ENCODE measurements at places on chromosomes 1 and 21.

GRCh38 chr1:38454236-38454635, 405.3 kb downstream of the RRAGC start:
- DNase-seq = no peak

GRCh38 chr1:89733748-89734147, 87.1 kb upstream of the LRRC8D start:
- no peak for DNase-seq

GRCh38 chr21:38112219-38112789, 144.5 kb upstream of the KCNJ15 start:
- no peak for DNase-seq

- no peak for DNase-seq
Observed at GRCh38 chr1:174975764-174976163, 24.0 kb upstream of the CACYBP start.

DNA sequence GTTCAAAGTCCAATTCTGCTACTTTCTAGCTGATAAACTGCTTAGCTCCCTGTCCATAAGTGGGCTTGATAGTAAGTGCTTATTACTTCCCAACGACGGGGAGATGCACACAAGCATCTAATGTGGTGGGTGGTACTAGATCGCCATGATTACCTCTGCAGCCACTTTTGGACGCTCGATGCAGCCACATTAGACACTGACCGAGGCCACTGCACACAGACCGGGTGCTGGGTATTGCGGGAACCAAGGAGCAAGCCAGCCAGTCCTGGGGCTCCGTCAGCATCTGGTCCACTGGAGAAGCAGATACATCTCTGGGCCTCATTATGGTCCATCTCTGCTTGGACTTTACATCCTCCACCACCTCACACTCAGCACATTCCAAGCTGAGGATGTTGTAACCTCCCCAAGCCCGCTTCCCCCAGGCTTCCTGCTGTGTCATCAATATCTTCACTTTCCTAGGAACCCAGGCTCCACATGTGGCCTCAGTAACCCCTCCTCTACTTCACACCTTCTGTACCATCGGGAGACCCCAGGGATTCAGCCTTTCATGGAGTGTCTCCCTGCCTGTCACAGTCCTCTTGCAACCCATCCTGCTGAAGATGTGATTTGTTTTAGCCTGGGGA, 48.2 kb downstream of the RHOU start:
- no peak for DNase-seq

DNA sequence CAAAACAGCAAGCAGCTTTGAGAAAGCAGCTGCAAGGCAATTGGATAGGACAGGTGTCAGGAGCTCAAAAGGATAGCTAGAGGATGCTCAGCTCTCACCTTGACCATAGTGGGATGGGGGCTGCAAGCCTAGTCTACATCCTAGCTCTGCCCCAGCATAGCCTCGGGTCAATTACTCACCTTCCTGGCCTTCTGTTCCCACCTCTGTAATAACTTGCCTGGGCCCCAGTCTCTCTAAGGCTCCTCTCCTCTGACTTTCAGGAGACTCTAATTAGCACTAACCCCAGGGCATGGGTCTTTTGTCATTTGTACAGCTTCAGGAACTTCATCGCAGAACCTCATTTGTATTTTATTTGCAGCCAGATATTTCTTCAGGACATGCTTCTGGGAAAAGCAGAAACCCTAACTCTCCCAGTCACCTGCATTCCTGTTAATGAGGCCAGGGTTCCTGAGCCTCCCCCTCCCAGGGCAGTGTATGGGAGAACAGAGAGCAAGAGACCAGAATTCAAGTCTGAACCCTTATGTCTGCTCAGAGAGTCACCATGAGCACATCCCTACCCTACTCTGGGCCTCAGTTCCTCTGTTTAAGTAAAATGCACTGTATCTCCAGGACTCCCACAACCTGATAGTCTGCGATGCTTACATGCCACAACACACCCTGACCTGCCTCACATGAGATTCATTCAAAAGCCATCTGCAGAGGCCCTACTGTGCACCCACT, 108.1 kb downstream of the MATN1 start:
- no peak for DNase-seq

Data from activated CD4-positive, alpha-beta T cell treated with anti-CD3 and anti-CD28 coated beads, Interleukin-2, Interleukin-4, amounts not matched to agents 100 ng/mL and 50 ng/mL, durations not matched to agents 16 hours and 8 hours (primary cell).